ENCODE measurements at places on chromosomes 12 and 14.

- DNase-seq: no peak
Observed at GRCh38 chr12:104733717-104734175, 224.3 kb downstream of the SLC41A2 start.

GRCh38 chr12:52063981-52064649, 5.7 kb upstream of the ATG101 start:
- DNase-seq: no peak

GRCh38 chr12:49201595-49202295, 12.9 kb upstream of the TUBA1A start:
- DNase-seq: peak; percentile 64

- no peak for DNase-seq
Observed at GRCh38 chr14:82060219-82060618, 526.6 kb upstream of the SEL1L start.

- no peak for DNase-seq
Observed at GRCh38 chr12:50862316-50862715, 19.6 kb downstream of the TMPRSS12 start.

- DNase-seq: peak; percentile 58
Observed at GRCh38 chr14:32252030-32252670, 49.1 kb upstream of the RNU6-8 start.

DNA sequence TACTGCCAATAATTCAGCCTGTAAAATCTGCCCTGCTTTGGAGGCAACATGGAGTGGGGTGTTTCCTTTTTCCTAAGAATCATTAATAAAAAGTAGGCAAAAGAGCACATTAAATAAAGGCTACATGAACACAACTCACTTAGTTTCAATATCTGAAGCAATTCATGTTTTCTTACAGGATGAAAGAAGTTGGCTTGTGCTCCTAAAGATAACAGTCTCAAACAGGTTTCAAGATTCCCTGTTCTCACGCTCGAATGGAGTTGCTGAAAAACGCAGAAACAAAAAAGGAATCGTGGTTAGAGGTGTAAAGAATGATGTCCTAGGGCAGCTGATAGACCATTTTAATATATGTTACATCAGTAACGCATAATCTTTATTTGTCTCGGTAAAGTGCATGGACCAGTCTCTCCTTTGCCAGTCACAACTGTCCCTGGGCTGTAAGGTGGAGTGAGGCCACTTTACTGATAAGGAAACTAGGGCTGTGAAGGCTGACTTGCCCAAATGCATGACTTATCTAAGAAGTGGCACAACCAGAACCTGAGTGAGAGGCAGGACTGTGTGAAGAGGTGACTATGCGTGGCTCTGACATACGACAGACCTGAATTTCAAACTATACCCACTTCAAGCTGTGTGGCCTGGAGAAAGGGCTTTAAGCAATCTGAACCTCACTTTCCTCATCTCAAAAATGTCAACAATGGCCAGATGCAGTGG, 12.6 kb downstream of the GIT2 start:
- DNase-seq: no peak

- peak; percentile 58 for DNase-seq
Observed at GRCh38 chr12:15910864-15911721, at the start of gene DERA. DERA (plus strand) TSS chr12:15911332; CDS start chr12:15911384, 52 bp downstream.

- DNase-seq: no peak
Observed at GRCh38 chr14:96741151-96741977, 55.8 kb upstream of the VRK1 start.

- no peak for DNase-seq
Observed at GRCh38 chr12:115398311-115398781, 714.4 kb upstream of the TBX3 start.

- no peak for DNase-seq
Observed at GRCh38 chr12:8089716-8090115, 7.6 kb downstream of the NECAP1 start.

- no peak for DNase-seq
Observed at GRCh38 chr12:56953314-56953713, 4.1 kb downstream of the RDH16 start.

DNA sequence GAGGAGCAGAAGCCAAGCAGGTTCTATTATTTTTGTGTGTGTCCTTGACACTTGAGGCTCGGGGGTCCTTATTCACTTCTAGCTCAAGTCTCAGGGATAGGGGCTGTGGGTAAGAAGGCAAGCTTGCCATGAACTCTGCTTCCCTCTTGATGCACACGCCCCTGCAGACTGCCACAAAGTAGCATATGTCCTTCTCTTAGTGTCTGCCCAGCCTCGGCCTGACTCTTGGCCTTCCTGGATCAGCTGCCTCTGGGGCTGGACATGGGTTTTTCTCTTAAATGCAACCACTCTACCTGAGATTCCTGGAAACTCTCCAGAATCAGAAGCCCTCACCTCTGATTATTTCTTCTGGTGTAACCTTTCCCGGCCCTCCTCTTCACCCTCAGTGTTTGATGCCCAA, 28.2 kb upstream of the PEX5 start:
- DNase-seq: no peak

DNA sequence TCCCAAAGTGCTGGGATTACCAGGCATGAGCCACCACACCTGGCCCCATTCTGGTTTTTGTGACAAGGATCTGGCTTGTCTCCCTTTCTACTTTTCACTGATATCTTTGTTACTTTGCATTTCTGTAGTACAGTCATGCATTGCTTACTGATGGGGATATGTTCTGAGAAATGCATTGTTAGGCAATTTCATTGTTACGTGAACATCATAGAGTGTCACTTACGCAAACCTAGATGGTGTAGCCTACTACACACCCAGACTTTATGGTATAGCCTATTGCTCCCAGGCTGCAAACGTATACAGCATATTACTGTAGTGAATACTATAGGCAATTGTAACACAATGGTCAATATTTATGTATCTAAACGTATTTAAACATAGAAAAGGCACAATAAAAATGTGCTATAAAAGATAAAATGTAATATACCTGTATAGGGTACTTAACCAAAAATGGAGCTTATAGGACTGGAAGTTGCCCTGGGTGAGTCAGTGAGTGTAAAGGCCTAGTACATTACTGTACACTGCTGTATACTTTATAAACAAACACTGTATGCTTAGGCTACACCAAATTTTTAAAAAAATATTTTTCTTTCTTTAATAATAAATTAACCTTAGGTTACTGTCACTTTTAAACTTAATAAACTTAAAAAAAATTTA, 16.0 kb downstream of the MRPL42 start:
- DNase-seq: no peak

DNA sequence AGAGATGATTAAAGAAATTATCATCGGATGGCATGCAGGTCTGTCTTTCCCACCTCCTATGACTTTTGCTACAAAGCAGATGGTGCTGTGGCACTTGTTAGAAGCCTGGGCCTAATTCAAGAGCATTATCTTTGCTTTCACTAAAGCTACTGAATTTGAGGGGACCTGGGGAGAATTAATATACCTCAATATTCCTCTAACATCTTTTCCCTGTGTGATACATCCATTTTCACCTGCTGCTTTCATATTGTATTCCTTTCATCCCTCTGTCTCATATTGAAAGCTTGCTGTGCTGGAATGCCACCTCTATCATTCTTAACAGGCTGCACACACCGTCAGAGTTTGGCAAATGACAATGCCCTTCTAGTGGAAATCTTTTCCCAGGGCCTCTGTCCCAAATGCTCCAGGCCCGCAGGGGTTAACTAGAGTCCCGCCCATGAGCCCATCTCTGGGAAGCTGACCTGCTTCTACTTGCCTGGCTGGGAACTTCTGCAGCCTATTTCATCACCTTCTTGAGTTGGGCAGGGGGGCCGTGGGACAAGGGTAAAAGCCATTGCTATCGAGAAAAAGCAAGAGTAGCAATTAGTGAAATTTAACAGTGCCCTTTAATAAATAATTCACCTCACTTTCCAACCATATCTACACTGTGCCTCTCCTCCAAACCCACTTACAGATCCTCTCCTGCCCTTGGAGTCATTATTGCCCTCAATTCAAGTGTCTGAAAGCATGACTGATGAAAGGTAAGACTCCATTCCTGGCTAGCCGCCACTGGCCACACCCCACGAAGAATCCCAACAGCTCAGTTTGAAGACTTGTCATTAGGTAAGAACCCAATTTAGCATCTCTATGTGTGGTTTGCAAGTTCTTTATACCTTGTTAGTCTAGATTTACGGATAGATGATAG, 126.7 kb upstream of the BTG1 start:
- no peak for DNase-seq

- no peak for DNase-seq
Observed at GRCh38 chr12:124126950-124127655, 154.1 kb downstream of the ZNF664 start.

DNA sequence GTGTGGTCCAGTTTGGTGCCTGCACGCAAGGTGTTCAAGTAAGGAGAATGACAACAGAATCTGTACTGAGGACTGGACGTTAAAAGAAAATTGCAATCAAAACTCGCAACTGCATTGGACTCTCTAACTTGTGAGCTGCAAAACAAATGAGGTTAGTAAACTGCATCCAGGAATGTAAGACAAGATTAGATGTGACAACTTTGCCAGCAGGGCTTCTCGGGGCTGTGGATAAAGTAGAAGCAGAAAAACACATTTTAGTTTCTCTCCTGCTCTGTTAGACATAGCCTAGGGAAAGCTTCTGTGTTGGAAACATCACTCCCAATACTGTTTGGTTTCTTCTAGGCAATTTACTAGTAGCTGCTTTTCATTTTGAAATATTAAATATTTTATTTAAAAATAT, 338.2 kb upstream of the NAV3 start:
- DNase-seq: no peak

DNA sequence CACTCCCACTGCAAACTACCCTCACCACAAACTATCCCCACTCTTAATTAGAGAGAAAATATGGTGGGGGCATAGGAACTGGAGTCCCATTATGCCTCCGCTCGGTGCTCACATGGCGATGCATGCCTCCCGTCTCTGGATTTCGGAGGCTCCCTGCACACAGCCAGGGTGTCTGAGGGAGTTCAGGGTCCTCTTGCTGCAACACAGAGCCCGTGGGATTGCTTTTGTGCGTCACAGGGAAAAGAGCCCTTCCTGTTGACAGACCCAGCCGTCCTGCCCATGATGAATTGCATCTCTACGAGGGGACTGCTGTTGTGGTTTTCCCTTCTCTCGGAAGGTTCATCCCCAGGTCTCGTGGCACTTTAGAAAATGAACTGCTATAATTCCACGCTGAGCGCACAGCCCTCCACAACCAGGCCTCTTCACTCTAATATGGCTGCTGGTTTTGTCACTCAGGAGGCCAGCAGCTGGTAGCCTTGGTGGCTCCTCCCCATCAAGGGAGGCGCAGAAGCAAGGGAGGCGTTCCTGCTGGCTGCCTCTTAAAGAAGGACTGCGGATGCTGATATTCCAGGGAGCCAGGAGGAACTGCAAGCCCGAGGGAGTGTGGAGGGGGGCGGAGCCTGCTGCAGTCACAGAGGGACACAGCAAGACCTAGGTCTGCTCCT, 158.0 kb downstream of the KCNA5 start:
- no peak for DNase-seq

- no peak for DNase-seq
Observed at GRCh38 chr14:104953097-104953496, 25.1 kb downstream of the AHNAK2 start.

GRCh38 chr14:42504433-42504832, 897.8 kb downstream of the LRFN5 start:
- DNase-seq: no peak

GRCh38 chr14:95488376-95489213, 27.9 kb downstream of the SYNE3 start:
- no peak for DNase-seq

Measured in NCI-H1930 (cell line).